Colonic mucosa (tissue), 4 donors: ENCODE measurements at places on chromosomes 3 and 15. TPM values are rescaled to one million over a fixed set of nuclear protein-coding genes. Genes with fewer than 3 reads are reported as not detected.

The HDGFL3 gene
- 16.7 TPM for total RNA-seq

The GHSR gene
- total RNA-seq: not detected

The KNG1 gene
- total RNA-seq: 1.2 TPM

The WDR76 gene
- 6.8 TPM for total RNA-seq

The UACA gene
- total RNA-seq: 57.3 TPM

The SLC28A2 gene
- total RNA-seq: 21.6 TPM

The ZNF619 gene
- 7.7 TPM for total RNA-seq

The SNURF gene
- total RNA-seq: 1.2 TPM

The ENTPD3 gene
- total RNA-seq: 0.22 TPM

The MYLK gene
- total RNA-seq: 267 TPM

The OR5K2 gene
- not detected for total RNA-seq

The ZNF660 gene
- total RNA-seq: 0.72 TPM
